ENCODE measurements at places on chromosomes 5 and 9.

DNA sequence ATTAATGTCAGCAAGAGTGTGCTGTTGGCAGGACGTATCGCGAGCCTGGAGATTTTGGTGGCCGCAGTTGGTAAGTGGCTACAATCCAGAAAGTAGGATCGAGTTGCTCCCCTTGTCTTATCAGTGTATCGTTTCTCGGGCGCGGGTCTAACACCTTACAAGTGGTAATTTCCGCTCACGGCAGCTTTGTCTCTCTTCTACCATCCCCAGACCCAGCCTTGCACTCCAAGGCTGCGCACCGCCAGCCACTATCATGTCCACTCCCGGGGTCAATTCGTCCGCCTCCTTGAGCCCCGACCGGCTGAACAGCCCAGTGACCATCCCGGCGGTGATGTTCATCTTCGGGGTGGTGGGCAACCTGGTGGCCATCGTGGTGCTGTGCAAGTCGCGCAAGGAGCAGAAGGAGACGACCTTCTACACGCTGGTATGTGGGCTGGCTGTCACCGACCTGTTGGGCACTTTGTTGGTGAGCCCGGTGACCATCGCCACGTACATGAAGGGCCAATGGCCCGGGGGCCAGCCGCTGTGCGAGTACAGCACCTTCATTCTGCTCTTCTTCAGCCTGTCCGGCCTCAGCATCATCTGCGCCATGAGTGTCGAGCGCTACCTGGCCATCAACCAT is 1.1 kb downstream of the PTGER4 start:
- DNase-seq, result no peak

DNA sequence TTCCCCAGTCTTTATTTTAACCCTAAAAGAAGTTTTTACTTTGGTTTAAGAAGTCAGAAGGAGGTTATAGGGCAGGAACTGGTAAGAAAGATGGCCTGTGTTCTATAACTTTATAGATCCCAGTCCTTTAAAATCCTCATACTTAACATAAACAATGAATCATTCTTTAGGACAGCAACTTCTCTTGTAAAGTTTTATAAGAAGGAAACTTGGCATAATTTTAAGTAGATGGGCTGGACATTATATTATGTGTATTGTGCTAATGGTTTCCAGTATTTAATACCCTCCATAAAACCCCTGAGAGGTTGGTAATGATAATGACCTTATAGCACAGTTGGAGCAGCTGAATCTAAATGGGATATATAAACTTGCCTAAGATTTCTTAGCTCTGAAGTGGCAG is 247.2 kb downstream of the FAM170A start:
- no peak for DNase-seq

- DNase-seq, result no peak
Measured at GRCh38 chr5:103703617-103704016, 141.0 kb upstream of the NUDT12 start.

GRCh38 chr5:17429353-17429752 is 68.7 kb upstream of the TAF11L2 start:
- no peak for DNase-seq

DNA sequence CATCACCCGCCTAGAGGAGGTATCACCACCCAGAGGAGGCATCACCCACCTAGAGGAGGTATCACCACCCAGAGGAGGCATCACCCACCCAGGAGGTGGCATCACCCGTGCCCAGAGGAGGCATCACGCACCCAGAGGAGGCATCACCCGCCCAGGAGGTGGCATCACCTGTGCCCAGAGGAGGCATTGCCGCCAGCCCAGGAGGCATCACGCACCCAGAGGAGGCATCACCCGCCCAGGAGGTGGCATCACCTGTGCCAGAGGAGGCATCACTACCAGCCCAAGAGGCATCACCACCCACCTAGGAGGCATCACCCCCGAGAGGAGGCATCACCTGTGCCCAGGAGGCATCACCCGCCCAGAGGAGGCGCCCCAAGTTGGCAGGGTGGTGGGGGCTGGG is 2.6 kb downstream of the NOTCH1 start:
- no peak for DNase-seq

DNA sequence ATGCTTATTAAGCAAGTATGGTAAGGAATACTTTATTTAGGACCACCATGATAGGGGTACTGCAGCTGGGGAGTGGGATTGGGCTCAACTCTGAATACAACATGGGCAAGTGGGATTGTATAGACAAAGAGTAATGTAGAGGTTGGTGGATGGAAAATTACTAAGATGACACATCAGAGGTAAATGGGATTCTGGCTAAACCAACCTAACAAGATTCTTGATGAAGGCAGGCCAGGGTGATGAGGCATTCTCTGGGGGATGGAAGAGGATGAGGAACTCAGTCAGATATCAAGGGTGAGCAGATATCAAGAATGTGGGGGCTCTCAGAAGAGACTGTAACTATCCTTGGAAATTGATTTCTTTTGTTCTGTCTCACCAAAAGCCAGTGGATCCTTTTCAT is 107.2 kb downstream of the NMUR2 start:
- DNase-seq, result no peak

GRCh38 chr9:135994501-135995192 is 33.5 kb upstream of the UBAC1 start:
- no peak for DNase-seq

DNA sequence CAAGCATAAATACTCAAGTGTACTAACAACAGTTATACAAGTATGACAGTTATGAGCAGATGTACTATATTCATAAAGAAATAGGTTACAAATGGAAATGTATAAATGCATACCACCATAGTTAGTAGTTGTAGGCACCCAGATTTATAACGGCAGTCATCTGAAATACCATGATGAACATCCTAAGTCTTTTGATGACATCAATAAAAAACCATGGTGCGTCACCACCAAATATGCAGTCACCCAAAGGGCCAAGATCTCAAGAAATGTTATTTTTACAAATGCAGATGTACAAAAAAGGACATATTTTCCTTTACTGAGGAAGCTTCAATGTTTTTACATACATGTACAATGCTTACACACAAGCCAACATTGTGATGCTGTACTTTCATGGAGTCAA is 70.8 kb upstream of the XPA start:
- no peak for DNase-seq

DNA sequence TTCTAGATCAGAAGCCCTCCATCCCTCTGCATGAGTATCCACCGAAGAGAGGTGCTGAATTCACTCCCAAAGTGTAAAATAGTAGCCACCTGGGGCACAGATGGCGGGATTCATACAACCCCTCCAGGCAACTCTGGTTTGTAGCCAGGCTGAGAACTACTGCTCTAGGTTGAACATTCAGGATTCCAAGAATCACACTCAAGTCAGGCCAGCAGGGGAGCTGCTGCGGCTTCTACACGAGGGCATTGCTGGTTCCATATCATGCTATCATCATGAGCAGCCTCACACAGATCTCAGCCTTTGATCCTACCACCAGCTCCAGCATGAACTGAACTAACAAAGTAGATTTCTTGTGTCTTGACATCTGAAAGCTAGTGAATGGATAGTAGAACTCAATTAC is 367.9 kb downstream of the DIRAS2 start:
- DNase-seq, result no peak

GRCh38 chr9:21081999-21082398 is 4.3 kb upstream of the IFNB1 start:
- DNase-seq, result no peak

All from activated CD8-positive, alpha-beta memory T cell treated with anti-CD3 and anti-CD28 coated beads for 1 hour (primary cell).